Upper lobe of right lung (tissue), 1 donor: ENCODE measurements at places on chromosomes 4 and X. TPM values are rescaled to one million over a fixed set of nuclear protein-coding genes. Genes with fewer than 3 reads are reported as not detected.

- no peak overlapping the region for H3K27ac ChIP-seq
- H3K36me3 ChIP-seq, result no peaks in the 10 kb centered on the region
- no peak for DNase-seq
- H3K27me3 ChIP-seq, result no peaks in the 10 kb centered on the region
- no peaks in the 10 kb centered on the region for H3K4me1 ChIP-seq
These were observed 33.7 kb upstream of the VMA21 start for GRCh38 chrX:151363316-151363715.

GRCh38 chr4:39078829-39079228 is 16.8 kb downstream of the KLHL5 start:
- peaks cover 14% of the 10 kb centered on the region for H3K36me3 ChIP-seq
- no peak overlapping the region for H3K4me3 ChIP-seq
- no peak for DNase-seq

CXCL6 gene
- not detected for total RNA-seq

F9 gene
- total RNA-seq, result not detected

DNA sequence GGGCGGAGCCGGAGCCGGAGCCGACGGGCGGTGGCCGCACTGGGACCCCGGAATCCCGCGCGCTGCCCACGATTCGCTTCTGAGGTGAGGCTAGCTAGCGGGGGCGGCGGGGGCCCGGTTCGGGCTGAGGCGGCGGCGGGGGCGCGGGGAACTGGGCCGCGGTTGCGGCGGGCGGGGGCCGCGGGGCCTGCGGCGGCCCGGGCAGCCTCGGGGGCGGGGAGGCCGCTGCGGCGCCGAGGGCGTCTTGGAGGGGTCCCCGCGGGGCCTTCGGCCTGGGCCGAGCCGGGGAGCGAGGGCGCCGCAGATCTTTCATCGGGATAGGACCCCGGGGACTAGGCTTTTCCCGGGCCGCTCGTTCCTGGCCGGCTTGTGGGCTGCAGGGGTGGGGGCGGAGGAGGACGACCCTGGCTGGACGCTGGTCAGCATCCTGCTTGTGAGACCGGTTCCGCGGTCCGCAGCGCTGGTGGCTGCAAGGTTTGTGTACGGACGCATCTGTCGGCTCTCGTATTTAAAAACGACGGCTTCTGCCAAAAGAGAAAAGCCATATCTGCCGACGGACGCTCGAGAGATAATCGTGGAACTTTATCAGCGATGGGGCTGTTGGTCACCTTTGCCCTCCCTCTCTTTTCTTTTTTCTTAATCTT is 419 bp downstream of the ADD1 start:
- H3K27me3 ChIP-seq, result no peaks in the 10 kb centered on the region
- peaks cover 42% of the 10 kb centered on the region for H3K4me1 ChIP-seq
- H3K36me3 ChIP-seq, result no peaks in the 10 kb centered on the region
- peak overlapping the region; percentile 97 for H3K27ac ChIP-seq
- DNase-seq, result peak; percentile 82
- peak overlapping the region; percentile 82 for H3K4me3 ChIP-seq

- H3K36me3 ChIP-seq, result no peaks in the 10 kb centered on the region
- DNase-seq, result no peak
- no peak overlapping the region for H3K27ac ChIP-seq
- no peak overlapping the region for H3K4me3 ChIP-seq
These were observed 111.6 kb downstream of the MAGEB17 start for GRCh38 chrX:16278927-16279326.
